Left kidney (tissue), 8 donors: ENCODE measurements at places on chromosomes 5 and 9.

DNA sequence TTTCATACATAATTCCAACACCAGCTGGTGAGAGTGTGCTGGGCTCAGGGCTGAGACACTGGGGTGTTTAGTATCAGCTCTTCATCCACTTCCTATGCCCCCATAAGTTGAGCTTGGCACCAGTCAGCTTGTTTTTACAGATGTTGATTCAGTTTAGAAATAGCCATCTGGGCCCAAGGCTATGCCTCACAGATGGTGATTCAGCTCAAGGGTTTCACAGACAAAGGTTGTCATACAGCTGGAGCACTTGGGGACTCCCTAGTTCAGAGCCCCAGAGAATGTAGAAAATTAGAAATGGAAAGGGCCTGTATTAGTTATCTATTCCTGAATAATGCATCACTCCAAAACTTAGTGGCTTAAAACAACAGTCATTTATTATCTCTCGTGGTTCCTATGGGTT, 10.3 kb upstream of the CRHBP start:
- DNase-seq, result no peak

- DNase-seq, result no peak
Measured at GRCh38 chr9:12065050-12065449, 628.1 kb upstream of the TYRP1 start.

GRCh38 chr5:110386782-110387181, 339.7 kb downstream of the TMEM232 start:
- no peak for DNase-seq

GRCh38 chr5:554284-554988, 30.2 kb upstream of the SLC9A3 start:
- DNase-seq, result no peak

- DNase-seq, result no peak
Measured at GRCh38 chr9:94813379-94813778, 86.9 kb downstream of the AOPEP start.

DNA sequence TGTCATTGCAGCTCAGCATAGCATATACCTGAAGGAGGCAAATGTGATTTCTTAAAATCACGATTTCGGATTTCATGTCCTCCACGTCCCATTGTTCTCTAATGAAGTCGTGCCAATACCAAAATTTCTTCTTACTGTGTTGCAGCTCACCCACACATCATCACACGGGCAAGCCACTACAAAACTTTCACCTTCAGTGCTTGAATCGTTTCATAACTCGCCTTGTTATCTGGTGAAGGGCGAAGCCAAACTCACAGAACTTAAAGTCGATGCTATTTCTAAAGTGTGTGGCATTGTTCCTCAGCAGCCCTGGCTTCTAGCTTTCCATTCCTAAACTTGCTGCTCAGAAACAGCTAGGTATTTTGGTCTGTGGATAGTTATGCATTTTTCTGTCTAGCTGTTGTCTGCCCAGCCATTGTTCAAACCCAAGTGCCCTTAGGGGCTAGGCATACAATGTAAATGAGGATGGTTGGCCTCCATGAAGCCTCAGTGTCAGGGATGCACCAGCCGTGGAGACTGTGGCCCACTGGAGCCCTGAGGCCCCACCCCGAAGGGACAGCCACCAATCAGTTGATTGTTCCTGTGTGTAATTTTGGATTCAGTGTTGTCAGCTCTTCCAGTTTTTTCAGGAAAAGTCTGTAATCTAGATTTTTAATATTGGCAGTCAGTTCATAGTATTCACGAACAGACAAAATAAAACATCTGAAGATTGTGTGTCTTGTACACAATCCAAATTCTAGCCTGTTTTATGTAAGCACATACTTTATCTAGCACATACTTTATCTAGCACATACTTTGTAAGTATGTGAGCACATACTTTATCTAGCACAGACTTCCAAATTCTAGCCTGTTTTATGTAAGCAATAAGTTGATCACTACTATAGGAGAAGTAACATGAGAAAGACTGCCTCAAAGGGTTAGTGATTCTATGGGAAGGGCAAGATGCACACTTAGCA, 112.8 kb downstream of the DAPK1 start:
- DNase-seq, result no peak

- no peak for DNase-seq
Measured at GRCh38 chr5:56052735-56053134, 58.0 kb upstream of the IL6ST start.

DNA sequence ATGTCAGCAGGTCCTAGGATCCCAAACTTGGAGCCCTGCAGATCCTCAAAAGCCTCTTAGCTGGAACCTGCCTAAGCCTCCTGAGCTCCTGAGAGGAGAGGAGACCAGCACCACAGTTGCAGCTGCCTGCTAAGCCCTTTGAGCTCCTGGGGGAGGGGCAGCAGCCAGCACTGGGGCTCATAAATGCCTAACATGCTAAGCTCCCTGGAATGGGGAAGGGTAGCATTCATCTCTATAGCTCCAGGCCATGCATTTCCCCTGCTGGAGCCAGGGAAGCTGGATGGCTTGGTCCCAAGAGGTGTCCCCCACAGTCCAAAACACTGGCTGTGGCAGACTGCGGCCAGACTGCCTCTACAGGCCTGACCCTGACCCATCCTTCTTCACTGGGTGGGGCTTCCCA, 182.7 kb downstream of the KCNN2 start:
- no peak for DNase-seq

- no peak for DNase-seq
Measured at GRCh38 chr5:1007681-1008450, 736 bp upstream of the NKD2 start.

DNA sequence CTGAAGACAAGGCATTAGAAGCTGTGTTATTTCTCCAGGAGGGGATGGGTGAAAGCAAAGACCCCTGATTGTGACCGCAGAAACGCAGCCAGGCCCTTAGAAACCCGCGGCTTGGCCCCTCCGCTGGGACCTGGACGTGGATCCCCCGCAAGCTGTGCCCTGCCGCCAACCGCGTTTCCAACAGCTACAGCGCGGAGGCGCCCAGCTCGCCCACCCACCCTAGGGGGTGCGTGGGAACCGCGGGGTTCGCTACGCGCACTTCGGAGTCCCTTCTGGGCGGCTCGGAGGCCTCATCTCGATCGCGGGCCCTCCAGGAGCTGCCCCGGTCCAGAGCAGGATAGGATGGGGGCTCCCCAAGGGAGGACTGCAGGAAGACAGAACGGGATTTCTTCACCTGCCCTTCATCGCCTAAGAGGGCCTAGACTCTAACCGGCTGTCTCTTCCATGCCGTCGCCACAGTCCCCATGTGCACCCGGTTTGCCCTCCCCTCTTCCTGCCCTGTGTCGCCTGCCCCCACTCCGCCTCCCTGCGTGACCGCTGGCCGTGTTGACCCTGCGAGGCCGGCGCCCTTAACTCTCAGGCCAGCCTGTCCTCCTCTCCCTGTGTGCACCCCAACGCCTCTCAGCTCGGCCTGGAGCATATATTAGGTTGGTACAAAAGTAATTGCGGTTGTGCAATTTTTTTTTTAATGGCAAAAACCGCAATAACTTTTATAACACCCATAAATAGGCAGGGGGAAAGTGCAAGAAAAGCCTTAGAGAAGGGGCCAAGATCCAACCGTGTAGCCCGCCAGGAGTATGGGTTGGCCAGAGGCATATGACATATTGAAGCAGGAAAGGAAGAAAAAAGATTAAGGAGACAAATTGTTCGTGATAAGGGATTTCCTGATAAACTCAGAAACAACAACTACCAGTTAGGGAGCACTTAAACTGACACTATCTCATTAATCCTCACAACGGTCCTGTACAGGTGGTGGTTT, 68.1 kb upstream of the FREM1 start:
- DNase-seq, result no peak
